ENCODE measurements at places on chromosomes 5 and 9. TPM values are rescaled to one million over a fixed set of nuclear protein-coding genes. Genes with fewer than 3 reads are reported as not detected.

Gene THOC3
- total RNA-seq = 11.2 TPM

DNA sequence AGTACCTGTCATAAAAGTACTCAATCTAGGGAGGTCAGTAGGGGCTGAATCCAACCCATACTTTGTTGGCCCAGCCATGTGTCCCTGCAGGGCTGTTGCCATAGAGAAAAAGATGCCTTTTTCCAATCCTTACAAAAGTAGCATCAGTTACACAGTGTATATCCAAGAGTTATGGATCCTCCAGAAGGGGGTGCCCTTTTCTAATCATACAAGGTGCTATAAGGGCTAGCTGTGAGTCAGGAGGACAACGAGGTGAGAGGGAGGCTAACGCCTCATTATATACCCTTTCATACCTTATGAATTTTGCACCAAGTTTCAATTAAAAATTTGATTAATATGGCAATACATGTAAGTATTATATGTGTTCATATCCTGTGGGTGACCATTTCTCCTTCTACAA, 4.8 kb downstream of the KIAA0825 start:
- H3K4me1 ChIP-seq = peaks cover 8% of the 10 kb centered on the region
- H3K27ac ChIP-seq = no peak overlapping the region
- no peaks in the 10 kb centered on the region for H3K27me3 ChIP-seq
- H3K4me3 ChIP-seq = no peak overlapping the region

DNA sequence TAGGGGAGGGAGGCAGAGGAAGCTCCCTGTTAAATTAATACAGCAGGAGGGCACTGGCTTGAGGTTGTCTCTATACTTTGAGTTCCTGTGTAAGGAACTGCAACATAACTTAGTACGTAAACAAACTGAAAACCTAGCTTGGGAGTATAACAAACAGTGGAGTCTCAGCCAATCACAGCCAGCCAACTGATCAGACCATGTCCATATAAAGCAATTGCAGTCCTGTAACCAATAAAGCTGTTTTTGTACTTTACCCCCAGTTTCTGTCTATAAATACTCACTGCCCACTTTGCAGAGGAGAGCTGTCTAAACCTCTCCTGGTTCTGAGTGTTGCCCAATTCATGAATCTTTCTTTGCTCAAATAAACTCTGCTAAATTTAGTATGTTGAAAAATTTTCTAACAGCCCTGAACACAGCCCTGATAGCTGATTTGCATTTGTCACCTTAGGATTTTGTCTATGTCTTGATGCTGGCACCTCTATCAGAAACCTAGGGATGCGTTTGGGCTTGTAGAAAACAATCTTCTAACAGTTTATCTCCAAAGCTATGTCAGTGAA, 39.9 kb downstream of the GDNF start:
- no peak overlapping the region for H3K27ac ChIP-seq
- no peak overlapping the region for H3K4me3 ChIP-seq
- no peak for DNase-seq
- no peaks in the 10 kb centered on the region for H3K4me1 ChIP-seq
- H3K36me3 ChIP-seq = no peaks in the 10 kb centered on the region
- no peaks in the 10 kb centered on the region for H3K27me3 ChIP-seq

Gene LRRC14B
- 43.7 TPM for total RNA-seq

DNA sequence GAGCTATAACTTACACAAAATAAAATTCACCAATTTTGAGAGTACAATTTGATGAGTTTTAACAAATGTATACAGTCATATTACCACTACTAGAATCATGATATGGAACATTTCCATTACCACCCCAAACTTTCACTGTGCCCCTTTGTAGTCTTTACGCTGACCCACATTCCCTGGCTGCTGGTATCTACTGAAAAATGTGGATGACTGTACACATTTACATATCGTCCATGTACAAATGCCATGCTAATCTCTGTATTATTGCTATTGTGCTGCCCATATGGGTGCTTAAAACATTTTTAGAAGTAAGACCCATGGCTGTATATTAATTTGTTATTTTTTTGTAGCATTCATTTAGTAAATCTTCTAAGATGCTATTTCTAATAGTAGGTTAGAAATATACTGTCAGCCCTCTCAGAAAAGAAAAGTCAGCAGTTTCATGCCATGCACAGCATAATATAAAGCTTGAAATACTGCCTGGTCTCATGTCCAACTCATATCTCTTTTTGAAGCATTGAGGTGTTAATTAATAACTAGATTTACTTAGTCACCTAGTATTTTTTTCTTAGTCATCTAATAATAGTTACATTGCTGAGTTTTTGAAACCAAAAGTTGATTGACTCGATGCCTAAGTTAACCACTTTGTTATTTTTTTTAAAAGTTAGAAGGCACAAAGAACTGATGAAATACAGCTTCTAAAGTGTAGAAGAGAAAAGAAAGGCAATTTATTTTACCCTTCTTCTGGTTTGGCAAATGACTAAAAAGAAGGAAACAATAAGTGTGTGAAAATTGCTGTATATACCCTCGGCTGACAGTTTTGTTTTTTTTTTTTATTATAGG, 188.3 kb upstream of the MEF2C start:
- no peaks in the 10 kb centered on the region for H3K27me3 ChIP-seq
- peaks cover 10% of the 10 kb centered on the region for H3K4me1 ChIP-seq
- H3K36me3 ChIP-seq = no peaks in the 10 kb centered on the region
- no peak overlapping the region for H3K4me3 ChIP-seq
- H3K27ac ChIP-seq = no peak overlapping the region

Gene ORM2
- total RNA-seq = not detected

DNA sequence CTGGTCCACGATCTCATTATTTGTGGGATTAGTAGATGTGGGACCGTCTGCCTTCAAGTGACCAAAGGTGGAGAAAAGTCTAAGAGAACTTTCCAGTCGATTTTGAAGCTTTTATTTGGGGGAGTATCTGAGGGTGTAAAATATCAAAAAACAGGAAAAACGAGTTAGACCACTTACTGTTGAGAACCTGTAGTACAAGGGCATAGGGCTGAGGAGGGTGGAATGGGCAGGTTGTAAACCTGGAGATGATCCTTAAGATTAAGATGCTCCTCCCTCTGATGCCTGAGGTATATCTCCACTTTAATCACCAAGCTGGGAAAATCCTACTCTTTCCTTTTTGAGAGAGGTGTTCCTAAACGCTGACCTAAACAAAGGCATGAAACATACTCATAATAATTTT, 32.0 kb upstream of the GTF2H2C start:
- H3K36me3 ChIP-seq = no peaks in the 10 kb centered on the region
- H3K27me3 ChIP-seq = no peaks in the 10 kb centered on the region
- H3K4me3 ChIP-seq = no peak overlapping the region
- DNase-seq = no peak
- no peak overlapping the region for H3K27ac ChIP-seq

Gene SLC6A19
- 0.11 TPM for total RNA-seq

- no peaks in the 10 kb centered on the region for H3K27me3 ChIP-seq
- no peaks in the 10 kb centered on the region for H3K36me3 ChIP-seq
- no peak for DNase-seq
Observed at GRCh38 chr5:124671193-124671592, 75.2 kb downstream of the ZNF608 start.

DNA sequence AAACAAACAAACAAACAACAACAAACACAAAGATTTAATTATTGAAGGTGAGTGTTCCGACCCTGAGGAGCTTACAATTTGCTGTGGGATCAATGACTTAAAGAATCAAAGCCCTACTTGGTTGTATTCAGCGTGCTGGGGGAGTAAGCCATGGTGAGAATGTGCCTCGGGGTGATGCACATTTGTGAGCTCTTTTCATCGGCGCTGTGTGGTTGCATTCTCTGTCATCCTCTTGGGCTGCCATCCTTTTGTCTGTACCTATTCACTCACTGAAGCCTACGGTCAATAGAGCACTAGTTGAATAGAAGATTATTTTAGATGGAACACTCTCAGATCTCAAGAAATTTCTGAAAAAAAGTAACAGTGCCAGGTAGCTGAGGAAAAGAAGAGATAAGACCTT, 203.9 kb downstream of the CTNND2 start:
- no peaks in the 10 kb centered on the region for H3K4me1 ChIP-seq
- H3K36me3 ChIP-seq = no peaks in the 10 kb centered on the region
- H3K4me3 ChIP-seq = no peak overlapping the region
- H3K27me3 ChIP-seq = no peaks in the 10 kb centered on the region
- no peak overlapping the region for H3K27ac ChIP-seq

Gene ASTN2
- 10.3 TPM for total RNA-seq

Measured in heart right ventricle (tissue), 16 donors.